Activated CD8-positive, alpha-beta T cell treated with anti-CD3 and anti-CD28 coated beads, Interleukin-2, amount 10 ng/mL, durations not matched to agents 7 days and 5 days (primary cell): ENCODE measurements at places on chromosomes 13 and 19. TPM values are rescaled to one million over a fixed set of nuclear protein-coding genes. Genes with fewer than 3 reads are reported as not detected.

DNA sequence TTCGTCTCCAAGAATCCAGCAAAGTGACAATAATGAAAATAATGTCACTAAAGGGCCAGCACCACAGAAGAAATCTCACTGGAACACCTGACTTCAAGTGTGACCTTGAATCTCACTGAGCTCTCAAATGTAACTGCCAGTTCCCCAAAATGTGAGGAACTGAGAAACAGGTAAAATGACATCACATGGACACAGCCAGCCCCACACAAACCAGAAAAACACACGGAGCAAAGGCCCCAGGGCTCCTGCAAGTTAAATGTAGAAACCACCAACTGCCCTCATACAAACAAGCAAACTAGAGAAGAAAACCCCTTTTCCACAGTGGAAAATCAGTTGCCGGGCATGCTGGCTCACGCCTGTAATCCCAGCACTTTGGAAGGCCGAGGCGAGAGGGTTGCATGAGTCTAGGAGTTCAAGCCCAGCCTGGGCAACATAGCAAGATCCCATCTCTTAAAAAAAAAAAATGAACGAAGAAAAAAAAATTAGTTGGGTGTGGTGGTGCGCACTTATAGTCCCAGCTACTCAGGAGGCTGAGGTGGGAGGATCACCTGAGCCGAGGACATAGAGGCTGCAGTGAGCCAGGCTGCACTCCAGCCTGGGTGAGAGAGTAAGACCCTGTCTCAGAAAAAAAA lies 8.7 kb upstream of the KANK2 start:
- no peaks in the 10 kb centered on the region for H3K27me3 ChIP-seq
- no peak overlapping the region for H3K27ac ChIP-seq
- H3K4me1 ChIP-seq = no peaks in the 10 kb centered on the region
- no peak for DNase-seq
- H3K4me3 ChIP-seq = no peak overlapping the region
- no peaks in the 10 kb centered on the region for H3K36me3 ChIP-seq

GRCh38 chr13:95243207-95243606 lies 58.0 kb downstream of the ABCC4 start:
- peaks cover 3% of the 10 kb centered on the region for H3K36me3 ChIP-seq
- H3K27me3 ChIP-seq = no peaks in the 10 kb centered on the region
- DNase-seq = no peak
- H3K4me1 ChIP-seq = peaks cover 2% of the 10 kb centered on the region
- no peak overlapping the region for H3K27ac ChIP-seq

DNA sequence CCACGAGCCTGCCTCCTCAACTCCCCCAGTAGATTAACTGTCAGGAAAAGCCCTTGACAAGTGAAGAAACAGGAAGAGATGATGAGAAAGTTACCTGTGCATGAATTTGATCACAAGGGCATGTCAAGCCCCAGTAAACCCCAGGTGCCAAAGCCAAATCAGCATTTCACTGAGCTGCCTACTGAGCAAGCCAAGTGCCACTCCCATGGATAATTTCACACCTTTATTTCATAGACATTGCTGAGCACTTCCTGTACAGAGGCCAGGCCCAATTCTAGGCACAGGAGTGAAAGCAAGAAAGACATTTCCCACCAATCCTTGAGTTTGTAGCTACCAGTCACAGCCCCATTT lies 2.4 kb downstream of the GADD45GIP1 start:
- H3K36me3 ChIP-seq = peaks cover 49% of the 10 kb centered on the region
- peaks cover 60% of the 10 kb centered on the region for H3K4me1 ChIP-seq
- no peak overlapping the region for H3K4me3 ChIP-seq
- H3K27me3 ChIP-seq = no peaks in the 10 kb centered on the region
- peak overlapping the region; percentile 70 for H3K27ac ChIP-seq

- no peak for DNase-seq
- no peak overlapping the region for H3K27ac ChIP-seq
- H3K36me3 ChIP-seq = peaks cover 25% of the 10 kb centered on the region
- no peak overlapping the region for H3K4me3 ChIP-seq
- H3K4me1 ChIP-seq = peaks cover 3% of the 10 kb centered on the region
Measured at GRCh38 chr13:41577436-41577835, 120.1 kb downstream of the RGCC start.

- no peaks in the 10 kb centered on the region for H3K36me3 ChIP-seq
- no peak overlapping the region for H3K27ac ChIP-seq
- DNase-seq = no peak
- no peaks in the 10 kb centered on the region for H3K4me1 ChIP-seq
- H3K27me3 ChIP-seq = no peaks in the 10 kb centered on the region
Measured at GRCh38 chr19:32544917-32545316, 36.1 kb upstream of the PDCD5 start.

DNA sequence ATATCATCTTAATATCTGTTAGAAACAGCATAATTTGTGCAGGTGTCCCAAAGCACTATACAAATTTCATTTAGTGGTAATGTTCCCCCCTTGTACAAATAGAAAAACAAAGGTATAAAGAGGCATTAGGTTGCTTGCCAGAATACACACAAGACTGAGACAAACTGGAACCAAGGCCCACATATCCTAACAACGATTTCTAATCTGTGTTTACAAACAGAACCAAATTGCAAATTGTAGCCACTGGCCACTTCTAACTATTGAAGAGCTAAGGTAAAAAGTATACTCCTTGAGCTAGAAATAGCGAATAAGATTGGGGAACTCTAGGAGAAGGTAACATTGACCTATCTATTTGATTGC lies 526.1 kb downstream of the KLF12 start:
- H3K4me3 ChIP-seq = no peak overlapping the region
- H3K27ac ChIP-seq = no peak overlapping the region
- peaks cover 10% of the 10 kb centered on the region for H3K4me1 ChIP-seq
- H3K36me3 ChIP-seq = no peaks in the 10 kb centered on the region
- no peaks in the 10 kb centered on the region for H3K27me3 ChIP-seq

DNA sequence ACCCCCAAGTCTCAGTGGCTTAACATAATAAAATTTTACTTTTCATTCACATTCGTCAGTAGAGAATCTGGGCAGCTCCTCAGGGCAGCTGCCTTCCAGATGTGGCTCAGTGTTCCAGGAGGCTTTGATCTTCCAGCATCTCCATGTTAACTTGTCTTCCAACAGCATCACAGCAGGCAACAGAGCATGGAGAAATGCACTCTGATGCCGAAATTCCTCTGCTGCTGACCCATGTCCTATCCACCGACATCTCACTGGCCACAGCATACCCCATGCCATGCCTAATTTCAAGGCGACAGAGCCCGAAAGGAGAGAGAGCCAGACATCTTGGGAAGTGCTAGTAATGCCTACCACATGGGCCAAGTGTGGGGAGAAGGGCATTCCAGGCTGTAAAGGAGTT lies 64.9 kb upstream of the MEDAG start:
- no peaks in the 10 kb centered on the region for H3K36me3 ChIP-seq
- H3K27me3 ChIP-seq = no peaks in the 10 kb centered on the region
- no peak for DNase-seq
- H3K4me3 ChIP-seq = no peak overlapping the region
- no peaks in the 10 kb centered on the region for H3K4me1 ChIP-seq

DNA sequence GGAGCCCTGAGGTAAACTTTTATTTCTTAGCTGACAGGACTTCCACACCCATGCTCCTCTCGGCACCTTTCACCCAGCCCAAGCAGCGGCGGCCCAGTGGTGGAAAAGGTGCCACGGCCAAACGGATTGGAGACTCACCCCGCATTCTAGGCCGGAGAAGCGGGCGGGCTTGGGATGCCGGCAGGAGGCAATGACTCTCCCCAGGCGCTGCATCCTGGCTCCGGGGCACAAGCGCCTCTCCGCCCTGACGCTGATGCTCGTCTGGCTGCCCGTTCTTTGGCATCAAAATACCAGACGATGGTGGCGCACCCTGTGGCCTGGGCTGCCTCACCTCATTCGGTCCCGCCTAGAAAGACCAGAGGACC lies 6.7 kb upstream of the ZNF606 start:
- peak overlapping the region; percentile 75 for H3K4me3 ChIP-seq
- DNase-seq = no peak
- H3K36me3 ChIP-seq = peaks cover 47% of the 10 kb centered on the region
- no peak overlapping the region for H3K27ac ChIP-seq
- H3K4me1 ChIP-seq = peaks cover 13% of the 10 kb centered on the region
- no peaks in the 10 kb centered on the region for H3K27me3 ChIP-seq

GRCh38 chr13:80058626-80059025 lies 282.3 kb downstream of the SPRY2 start:
- H3K27ac ChIP-seq = no peak overlapping the region
- no peaks in the 10 kb centered on the region for H3K36me3 ChIP-seq
- no peak overlapping the region for H3K4me3 ChIP-seq
- H3K4me1 ChIP-seq = no peaks in the 10 kb centered on the region

DNA sequence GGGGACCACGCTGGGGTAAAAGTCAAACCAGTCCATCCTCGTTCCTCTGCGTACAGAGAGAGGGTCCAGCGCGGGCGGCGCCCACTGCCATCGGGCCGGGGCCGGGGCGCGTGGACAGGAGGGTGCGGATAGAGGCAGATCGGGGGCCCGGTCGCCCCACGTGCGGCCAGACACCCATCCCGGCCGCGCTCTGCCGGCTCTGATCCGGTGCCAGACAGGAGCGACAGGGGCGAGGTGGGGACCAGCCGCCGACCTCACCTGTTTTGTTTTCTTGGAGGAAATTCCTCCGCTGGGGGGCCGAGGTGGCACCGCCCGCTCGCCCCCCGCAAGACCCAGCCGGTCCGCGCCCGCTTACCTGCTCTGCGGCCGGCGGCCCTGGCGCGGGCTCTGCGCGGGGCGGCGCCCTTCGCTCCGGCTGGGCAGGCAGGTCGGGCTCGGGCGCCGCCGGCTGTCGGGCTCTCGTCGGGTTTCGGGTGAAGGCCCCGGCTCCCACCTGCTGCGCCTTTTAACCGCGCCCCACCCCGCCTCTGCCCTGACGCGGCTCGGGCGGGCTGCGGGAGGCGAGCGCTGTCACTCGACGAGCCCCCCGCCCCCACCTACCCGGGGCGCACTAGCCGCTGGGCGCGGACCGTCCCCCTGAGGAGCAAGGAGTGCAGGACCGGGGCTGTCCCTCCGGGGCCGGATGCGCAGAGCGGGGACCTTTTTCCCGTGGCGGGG lies at the start of gene GJB6:
Gene GJB6, minus strand, starts transcription at position 481 of the 717 bp plus-strand sequence. CDS start 8,839 bp downstream, outside the sequence.
- peaks cover 16% of the 10 kb centered on the region for H3K4me1 ChIP-seq
- peaks cover 2% of the 10 kb centered on the region for H3K36me3 ChIP-seq
- peak within 1 kb of the TSS; percentile 81 for H3K27ac ChIP-seq
- H3K4me3 ChIP-seq = peak within 1 kb of the TSS; percentile 80

Gene PABPC3
- 0.63 TPM for total RNA-seq

Gene GAPDHS
- not detected for total RNA-seq

Gene ZFP14
- total RNA-seq = 4.1 TPM

Gene PSG7
- total RNA-seq = not detected

Gene ZNF112
- not detected for total RNA-seq

Gene RNF17
- not detected for total RNA-seq
